AG09319 (cell line): ENCODE measurements at places on chromosomes 1 and 21.

DNA sequence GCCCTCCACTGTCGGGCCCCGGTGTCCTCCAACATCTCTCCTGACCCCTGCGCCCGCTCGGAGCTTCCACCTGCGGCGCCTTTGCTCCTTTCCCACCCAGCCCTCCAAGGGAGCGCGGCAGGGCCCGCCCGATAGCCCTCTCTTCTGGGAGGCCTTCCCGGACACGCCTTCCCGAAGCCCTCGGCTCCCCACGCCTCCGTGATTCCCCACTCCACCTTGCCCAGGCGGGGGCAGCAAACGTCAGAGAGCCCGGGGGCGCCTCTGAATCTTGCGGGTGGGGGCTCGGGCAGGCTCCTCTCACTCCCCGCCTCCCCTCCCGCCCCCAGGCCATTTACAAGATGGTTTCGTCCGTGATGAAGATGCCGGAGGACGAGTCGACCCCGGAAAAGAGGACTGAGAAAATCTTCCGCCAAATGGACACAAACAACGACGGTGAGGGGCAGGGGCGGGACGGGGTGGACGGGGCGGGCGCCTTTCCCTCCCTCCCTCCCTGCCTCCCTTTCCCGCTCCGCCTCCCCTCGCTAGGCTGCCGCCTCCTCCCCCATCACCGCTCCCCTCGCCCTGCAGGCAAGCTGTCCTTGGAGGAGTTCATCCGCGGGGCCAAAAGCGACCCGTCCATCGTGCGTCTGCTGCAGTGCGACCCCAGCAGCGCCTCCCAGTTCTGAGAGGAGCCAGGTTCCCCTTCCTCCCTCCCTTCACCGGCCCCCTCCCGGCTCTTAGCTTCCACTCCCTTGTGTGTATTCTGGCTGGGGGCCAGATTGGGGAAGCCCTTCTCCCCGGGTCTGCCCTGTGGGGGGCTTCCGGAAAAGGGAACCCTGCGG, 7.1 kb downstream of the HPCA start:
- DNase-seq, result no peak

- DNase-seq, result no peak
Observed at GRCh38 chr1:244049162-244050013, 1.7 kb upstream of the ZBTB18 start.

DNA sequence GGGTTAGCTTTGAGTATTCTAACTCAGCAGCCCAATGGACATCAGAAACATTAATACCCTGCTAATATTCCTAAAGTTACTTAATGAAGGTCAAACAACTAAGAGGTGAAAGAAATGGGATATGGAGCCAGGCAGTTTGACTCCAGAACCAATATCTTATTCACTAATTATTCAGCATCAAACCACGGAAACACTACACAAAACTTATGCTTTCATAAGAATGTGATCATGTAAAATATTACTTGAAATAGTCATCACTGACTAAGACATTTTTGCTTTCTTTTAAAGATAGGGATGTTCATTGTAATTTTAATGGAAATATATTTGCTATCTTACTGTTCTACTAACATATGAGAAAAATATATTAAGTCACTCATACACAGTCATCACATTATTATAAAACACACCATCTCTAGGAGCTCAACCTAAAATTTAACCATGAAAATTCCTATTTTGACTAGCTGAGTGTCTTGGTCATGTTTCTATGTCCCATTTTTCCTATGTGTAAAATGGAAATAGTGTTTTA, 240.9 kb downstream of the KCTD3 start:
- no peak for DNase-seq

GRCh38 chr21:38840456-38841300, 34.9 kb downstream of the ETS2 start:
- no peak for DNase-seq

DNA sequence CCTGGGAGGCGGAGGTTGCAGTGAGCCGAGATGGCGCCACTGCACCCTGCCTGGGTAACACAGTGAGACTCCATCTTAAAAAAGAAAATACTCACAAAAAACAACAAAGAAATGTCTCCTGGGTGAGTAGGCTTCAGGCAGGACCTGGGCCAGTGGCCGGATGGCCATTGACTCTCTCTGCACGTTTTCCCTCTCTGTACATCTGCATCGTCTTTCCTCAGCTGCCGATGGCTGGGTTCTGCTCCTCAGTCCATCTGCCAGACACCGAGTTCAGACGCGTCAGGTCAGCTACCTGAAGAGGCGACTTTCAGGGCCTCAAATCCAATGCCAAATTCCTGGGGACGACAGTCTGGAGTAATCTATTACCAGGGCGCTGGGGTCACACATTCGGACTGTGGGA, 199.3 kb downstream of the CAMTA1 start:
- DNase-seq, result no peak

GRCh38 chr21:35208104-35208503, 159.0 kb upstream of the RUNX1 start:
- DNase-seq, result no peak

DNA sequence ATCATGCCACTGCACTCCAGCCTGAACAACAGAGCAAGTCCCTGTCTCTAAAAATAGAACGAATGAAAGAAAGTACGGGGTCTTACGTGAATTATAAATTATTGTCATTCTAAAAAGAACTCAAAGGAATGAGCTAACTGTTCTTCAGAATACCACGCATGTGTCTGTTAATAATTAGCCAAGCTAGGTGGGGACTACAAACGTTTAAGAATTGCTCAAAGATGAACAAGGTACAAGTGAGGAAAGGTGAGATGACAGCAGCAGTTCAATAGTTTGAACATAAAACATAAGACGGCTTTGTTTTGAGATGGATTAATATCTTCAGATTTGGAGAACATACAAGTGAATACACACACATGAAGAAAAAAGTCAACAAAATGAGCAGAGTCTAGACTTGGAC, 79.6 kb downstream of the UBR4 start:
- no peak for DNase-seq

- DNase-seq, result no peak
Observed at GRCh38 chr1:222325506-222325905, 222.4 kb downstream of the HHIPL2 start.

- DNase-seq, result no peak
Observed at GRCh38 chr1:3680488-3681230, 28.3 kb downstream of the TP73 start.

DNA sequence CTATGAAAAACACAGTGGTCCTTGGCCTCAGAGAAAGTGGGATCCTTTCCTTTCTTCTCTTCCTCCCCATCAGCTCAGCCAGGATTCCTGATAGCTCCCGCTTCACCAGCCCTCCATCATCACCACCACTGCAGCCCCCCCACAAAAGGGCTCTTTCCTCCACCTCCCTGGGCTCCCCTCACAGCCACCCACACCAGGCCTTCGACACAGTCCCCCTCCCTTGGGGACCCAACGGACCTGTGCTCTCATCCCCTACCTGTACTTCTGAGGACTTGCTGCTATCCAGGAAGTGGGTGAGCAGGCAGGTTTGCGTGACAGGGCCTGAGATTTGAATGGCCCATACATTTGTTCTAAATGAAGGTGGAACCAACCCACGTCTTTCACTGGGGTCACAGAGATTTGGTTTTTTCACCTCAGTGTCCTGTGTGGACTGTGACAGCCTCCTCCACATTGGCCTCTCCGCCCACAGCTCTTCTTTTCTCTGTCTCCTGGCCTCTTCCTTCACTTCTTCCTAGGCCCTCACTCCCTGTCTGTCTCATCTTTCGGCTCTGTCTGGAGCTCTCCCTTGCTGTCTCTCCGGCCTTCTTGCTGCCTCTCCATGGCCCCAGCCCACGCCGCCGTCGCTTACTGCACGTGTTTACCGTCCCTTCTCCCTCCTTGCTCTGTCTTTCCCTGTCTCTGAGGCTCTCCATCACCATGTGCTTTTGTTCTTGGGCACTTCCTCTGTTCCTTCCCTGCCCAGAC, 238.6 kb downstream of the FOXD2 start:
- no peak for DNase-seq

GRCh38 chr21:42552407-42553336, 39.0 kb downstream of the SLC37A1 start:
- DNase-seq, result no peak

DNA sequence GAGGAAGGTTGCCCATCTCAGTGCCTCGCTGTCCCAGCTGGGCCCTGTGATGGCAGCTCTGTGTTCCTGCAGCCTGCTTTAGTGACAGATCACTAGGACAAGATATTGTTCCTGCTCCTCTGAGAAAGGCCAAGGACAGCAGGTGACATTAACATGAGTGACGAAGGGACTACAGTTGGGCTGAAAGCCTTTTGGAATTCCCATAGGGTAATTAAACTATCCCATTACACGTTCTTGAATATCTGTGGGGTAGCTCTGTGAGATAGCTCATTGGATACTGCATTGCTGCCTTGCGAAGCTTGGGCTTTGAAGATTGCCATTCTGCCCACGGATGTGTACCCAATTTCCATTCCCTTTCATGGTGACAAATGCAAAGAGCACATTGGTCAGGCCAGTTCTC, 78.2 kb upstream of the COA6 start:
- no peak for DNase-seq
